ENCODE measurements at places on chromosomes 2 and 18.

DNA sequence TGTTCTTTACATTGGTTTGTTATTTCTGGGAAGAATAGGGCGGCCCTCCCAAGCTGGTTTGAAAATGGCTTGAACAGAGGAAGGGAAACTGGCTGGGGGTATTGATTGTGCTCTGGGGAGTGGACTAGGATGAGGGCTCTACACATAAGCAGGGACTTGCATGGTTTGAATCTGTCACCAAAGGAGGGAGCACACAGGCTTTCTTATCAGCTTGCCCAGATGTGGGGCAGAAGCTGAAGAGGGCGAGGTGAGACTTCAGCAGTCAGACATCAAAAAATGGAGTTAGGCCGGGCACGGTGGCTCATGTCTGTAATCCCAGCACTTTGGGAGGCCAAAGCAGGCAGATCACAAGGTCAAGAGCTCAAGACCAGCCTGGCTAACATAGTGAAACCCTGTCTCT, 7.2 kb upstream of the RAB12 start:
- DNase-seq: no peak

GRCh38 chr2:12170121-12170520, 423.7 kb downstream of the LPIN1 start:
- no peak for DNase-seq

DNA sequence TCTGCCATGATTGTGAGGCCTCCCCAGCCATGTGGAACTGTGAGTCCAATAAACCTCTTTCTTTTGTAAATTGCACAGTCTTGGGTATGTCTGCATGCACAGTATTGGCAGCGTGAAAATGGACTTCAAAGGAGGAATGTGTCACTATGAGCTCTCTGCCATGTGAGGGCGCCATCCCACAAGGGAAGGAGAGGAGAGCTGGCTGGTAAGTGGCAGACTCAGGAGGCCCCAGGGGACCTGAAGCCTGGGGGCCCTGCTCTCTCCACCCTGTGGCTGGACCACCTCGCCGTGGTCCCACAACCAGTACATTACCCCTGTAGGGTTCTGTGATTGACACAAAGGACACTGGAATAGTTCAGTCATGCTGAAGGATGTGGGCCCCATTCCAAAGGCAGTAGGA, 122.1 kb downstream of the RPIA start:
- DNase-seq: no peak

- DNase-seq: no peak
Observed at GRCh38 chr18:39622431-39622830, 2056.8 kb upstream of the CELF4 start.

DNA sequence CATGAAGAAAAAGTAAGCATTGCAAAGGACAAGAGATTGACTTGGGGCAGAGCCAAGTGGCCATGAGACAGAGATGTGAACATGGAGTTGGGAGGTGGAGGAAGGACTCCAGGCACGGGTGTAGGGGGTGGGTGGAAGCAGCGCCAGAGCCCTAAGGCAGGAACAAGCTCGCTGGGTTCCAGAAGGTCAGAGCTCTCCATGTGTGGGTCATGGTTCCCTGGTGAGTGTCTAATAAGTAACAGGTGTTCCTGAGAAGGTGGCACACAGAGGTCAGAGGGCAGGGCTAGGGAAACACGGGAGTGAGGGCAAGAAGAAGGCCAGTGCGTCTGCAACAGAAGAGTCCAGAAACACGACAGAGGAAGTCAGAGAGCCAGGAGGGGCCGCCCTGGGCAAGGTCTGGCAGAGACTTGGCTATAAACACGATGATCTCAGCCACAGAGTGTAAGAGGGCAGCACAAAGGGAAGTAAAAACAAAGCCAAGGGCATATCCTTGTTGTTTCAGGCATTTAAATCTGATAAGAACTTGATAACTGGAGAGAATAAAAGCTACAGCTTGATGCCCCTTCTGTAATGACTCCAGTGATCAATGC, 260.8 kb downstream of the TGIF1 start:
- DNase-seq: no peak

DNA sequence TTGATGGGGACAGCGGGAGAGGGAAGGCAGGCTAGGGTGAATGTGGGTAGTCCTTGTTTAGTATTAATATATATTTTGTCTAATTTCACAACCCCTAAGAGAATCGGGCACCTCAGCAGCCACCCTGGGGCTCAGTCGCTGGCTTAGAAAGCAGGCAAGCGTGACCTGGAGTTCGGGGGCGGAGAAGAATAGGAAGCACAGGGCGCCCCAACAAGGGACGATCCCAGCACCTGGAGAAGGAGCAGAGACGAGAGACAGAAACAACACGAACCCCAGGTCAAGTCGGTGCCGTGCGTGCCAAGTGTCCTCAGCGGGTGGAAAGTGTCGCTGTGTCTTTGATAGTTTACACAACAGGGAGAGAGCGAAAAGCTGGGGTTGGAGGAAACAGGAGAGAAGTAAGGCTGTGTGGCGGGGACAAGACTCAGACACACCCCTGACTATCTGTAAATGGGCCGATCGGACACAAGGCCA, 95.4 kb downstream of the NFATC1 start:
- DNase-seq: no peak

GRCh38 chr18:21181766-21182165, 60.3 kb upstream of the GREB1L start:
- DNase-seq: no peak

DNA sequence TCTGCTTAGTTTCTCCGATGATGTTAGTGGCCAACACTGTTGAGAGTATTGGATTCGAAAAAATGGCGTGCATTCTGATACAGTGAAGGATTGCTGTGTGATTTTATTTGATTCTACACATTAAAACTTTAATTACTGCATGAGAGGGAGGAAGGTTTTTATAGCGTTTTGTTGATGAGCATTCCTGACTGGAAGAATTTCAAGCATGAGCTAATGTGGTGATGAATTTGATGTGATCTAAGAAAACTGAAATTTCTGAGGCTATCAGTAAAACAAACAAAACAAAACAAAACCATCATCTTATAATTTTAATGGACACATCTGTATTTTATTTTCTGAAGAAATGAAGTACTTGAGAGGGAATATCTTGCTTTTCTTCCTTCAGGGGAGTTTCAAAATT, 59.6 kb downstream of the ITGB6 start:
- DNase-seq: no peak

GRCh38 chr2:229610333-229610732, 104.0 kb downstream of the DNER start:
- DNase-seq: no peak

DNA sequence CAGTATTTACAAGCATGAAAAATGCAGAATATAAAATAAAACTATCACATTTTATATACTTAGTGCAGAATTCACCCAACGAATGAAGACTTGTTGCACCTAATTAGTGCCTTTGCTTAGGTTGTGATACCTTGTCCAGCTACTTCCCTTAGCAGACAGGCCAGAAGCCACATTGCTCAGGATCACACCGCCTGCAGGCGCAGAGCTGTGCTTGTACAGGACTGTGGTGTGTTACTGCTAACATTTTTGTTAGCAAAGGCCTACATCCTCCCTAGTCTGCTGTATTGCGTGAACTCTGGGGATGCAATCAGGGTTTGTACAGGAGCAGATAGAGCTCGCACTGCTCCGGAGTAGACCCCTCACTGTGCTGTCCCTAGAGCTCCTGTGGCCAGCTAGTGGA, 336.9 kb downstream of the CBLN2 start:
- no peak for DNase-seq

DNA sequence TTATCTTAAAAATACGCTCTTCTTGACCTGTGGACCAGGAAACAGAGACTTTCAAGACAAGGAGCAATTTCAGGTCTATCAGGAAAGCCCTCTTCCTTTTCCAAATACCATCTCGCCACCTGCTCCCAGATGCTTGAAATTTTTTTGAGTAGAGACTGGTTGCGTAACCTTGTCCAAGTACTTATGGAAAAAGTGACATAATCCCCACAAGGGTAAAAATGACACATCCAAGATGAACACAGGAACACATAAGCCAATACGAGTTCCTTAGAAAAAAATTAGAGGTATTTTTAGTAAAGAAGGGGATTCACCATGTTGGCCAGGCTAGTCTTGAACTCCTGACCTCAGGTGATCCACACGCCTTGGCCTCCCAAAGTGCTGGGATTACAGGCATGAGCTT, 1.8 kb downstream of the SERPINB13 start:
- DNase-seq: no peak
